Brain (organoid and tissue), 16 donors: ENCODE measurements at places on chromosomes 1 and 21.

GRCh38 chr1:84344286-84344685 lies 42.8 kb downstream of the SAMD13 start:
- no peak for DNase-seq

DNA sequence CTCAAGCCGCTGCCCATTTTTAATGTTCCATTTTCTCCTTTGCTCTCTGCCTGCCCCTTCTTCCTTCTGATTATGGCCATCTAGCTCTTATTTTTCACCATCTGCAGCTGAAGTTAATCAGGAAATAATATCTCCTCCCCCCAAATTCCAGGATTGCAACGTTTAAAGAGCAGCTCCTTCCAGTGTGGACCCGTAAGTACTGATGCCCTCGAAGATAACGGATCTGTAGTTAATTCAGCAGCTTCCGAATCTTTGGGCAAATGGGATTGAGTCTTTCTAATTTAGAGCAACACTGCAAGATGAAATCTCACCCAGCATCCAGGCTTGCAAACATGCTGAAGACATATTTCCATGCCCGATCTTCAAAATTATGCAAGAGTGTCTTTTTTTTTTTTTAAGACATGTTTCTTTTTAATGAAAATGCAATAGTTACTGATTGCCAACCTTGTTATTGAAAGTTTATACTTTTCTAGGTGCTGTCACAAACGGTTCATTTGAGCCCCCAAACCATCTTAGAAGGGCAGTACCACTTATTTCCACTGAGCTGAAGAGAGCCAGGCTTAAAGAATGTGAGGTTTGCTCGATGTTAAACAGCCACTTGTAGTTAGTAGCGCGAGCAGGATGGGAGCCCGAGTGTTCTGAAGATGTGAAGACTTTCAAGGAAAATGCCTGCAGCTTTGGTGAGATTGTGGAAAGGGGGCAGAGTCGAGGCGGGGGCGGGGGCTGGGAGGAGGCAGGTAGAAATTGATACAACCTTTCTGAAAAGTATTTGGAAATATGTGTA lies 10.9 kb upstream of the RCAN3 start:
- DNase-seq, result no peak

GRCh38 chr1:75614399-75614756 lies 3.5 kb upstream of the SLC44A5 start:
- no peak for DNase-seq

DNA sequence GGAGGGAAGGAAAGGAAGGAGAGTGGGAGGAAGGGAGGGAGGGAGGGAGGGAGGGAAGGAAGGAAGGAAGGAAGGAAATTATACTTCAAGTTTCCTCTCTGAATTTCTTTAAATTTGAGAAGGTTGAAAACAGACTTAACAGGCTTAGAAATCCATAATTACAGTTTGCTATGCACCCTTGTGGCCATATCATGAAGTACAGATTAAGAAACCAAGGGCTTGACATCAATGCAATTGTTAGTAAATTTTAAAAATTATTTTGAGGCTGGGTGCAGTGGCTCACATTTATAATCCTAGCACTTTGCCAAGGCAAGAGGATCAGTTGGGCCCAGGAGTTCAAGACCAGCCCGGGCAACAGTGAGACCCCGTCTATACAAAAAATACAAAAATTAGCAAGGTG lies 14.4 kb downstream of the ANP32E start:
- DNase-seq, result peak; percentile 60

GRCh38 chr1:21624571-21625389 lies 44.4 kb downstream of the RAP1GAP start:
- DNase-seq, result peak; percentile 93

DNA sequence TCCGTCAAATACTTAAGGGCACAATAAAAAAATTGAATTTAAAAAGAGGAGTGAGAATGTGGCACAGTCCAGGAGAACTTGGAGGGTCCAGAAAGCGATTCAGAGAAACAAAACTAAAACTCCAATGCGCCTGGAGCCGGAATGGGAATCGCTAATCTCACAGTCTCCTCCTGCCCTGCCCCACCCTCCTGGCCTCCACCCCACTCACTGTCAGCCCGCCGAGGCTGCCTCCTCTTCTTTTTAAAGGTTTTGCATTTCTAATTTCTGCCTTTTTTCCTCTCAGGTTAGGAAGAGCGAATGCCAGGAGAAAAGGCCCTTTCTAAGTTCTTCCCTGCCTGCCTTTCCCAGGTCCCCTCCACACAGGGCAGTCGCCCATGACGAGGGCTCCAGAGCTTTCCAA lies 135.3 kb downstream of the ZBTB18 start:
- no peak for DNase-seq

DNA sequence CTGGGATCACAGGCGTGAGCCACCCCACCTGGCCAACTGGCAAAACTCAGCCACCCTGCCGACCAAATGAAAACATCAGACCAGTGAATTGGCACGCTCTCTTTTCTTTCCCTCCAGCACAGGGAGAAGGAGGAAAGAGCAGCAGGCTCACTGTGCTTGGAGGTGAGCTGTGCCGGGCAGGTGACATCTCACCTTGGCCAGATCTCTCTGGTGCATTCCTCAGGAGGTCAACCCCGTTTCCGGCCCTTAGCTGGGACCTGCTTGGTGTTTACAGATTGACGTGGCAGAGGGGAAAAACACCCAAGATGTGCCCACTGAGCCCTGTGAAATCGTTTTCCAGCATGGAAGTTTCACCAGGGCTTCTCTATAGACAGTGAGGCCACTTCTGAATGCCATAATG lies 45.1 kb downstream of the TMEM51 start:
- DNase-seq, result no peak

DNA sequence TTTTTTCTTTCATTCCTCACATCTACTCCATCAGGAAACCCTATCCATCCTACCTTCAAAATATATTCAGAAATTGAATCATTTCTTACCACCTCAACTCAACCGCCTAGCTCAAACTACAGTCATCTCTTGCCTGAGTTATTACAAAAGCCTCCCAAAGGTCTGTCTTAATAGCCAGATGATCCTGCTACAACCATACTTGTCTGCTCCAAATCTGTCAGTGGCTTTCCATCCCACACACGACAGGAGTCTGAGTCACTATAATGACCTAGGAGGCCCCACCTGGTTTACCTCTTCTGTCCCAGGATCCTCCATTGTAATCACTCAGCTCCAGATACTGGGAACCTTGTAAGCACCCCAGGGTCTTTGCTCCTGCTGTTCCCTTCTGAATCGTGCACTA lies 37.1 kb upstream of the IL12RB2 start:
- no peak for DNase-seq

DNA sequence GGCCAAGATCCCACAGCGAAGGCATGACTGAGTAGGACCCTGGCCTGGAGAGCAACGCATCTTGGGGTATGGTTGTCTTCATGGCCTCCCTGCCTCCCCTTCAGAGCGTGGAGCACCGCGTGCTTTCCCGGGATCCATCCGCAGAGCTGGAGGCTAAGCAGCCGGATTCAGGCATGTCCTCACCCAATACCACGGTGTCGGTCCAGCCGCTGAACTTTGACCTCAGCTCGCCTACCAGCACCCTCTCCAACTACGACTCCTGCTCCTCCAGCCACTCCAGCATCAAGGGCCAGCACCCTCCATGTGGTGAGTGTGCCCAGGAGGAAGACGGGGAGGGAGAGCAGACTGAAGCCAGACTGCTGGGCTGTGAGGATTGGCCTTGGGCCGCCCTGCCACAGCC lies 19.8 kb downstream of the ESPN start:
- DNase-seq, result no peak

- DNase-seq, result no peak
These were observed 434.4 kb downstream of the PTPRU start for GRCh38 chr1:29670752-29671151.
